ENCODE measurements at places on chromosomes 12 and 14.

GRCh38 chr12:96578526-96579125 lies 89.2 kb downstream of the CFAP54 start:
- no peak for DNase-seq

- DNase-seq, result no peak
Observed at GRCh38 chr12:57116580-57117281, 5.6 kb upstream of the STAT6 start.

GRCh38 chr12:128269181-128269591 lies 2.2 kb downstream of the TMEM132C start:
- DNase-seq, result no peak

- no peak for DNase-seq
Observed at GRCh38 chr12:57072661-57073060, 5.9 kb downstream of the NEMP1 start.

All from activated T-cell treated with anti-CD3 and anti-CD28 coated beads, Interleukin-2, amount 50 U/mL, for 1 hour (primary cell).